ENCODE measurements at places on chromosomes 13 and 19.

DNA sequence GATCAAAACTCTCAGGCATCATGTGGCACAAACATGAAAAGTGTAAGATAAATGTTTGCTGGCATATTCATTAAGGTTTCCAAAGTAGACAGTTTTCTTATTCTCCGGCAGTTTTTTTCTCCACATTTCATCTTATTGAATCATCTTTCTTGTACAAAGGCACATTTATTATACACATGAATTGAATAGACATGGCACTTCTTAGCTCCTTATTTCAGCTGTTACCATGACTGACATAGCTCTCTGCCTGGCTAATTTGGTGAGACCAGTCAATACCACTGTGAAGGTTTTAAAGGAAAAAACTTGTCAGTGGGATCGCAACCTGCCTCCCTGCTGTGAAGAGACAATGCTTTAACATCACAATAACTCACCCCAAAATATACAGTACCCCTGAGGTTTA lies 285.0 kb upstream of the PCDH20 start:
- no peak for DNase-seq

GRCh38 chr19:34188408-34188807 lies 16.1 kb downstream of the LSM14A start:
- no peak for DNase-seq

- DNase-seq, result no peak
Observed at GRCh38 chr13:75847588-75847987, 211.5 kb downstream of the LMO7 start.

DNA sequence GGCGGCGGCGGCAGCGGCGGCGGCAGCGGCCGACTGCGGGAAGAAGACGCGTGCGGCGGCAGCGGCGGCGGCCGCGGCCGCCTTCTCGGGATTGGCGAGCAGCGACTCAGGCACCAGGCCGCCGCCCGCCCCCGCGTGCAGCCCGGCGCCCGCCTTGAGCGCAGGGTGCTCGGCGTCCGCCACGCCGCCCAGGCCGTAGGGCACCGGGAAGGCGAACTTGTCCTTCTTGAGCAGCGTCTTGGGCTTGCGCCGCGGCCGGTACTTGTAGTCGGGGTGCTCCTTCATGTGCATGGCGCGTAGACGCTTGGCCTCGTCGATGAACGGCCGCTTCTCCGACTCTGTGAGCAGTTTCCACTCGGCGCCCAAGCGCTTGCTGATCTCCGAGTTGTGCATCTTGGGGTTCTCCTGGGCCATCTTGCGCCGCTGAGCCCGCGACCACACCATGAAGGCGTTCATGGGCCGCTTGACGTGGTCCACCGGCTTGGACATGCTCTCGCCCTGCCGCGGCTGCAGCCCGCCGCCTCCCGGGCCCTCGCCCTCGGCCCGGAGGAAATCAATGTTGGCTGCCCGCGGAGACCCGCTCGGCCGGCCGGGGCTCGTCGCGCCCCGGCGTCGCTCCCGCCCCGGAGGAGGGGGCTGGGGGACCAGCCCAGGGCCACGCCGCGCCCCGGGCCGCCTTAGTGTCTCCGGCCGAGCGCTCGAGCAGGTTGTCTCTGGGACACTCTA lies 621 bp downstream of the SOX21 start:
- DNase-seq, result no peak

DNA sequence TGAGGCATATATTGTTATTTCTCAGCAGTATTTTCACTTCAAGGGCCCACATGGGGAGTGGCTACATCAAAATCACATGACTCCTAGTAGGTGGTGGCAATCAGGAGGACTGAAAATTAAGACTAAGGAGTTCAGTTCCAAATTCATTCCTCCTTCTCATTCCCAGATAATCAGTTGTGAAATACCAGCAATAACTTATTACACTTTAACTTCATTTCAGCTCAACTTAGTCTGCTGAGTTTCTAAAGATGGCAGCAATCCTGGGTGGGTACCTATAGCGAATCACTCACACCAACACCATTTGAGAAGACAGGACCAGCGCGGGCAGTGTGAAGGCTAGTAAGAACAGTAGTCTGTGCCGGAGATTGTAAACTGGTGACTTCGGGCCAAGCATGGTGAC lies 63.9 kb upstream of the SLC10A2 start:
- DNase-seq, result no peak

DNA sequence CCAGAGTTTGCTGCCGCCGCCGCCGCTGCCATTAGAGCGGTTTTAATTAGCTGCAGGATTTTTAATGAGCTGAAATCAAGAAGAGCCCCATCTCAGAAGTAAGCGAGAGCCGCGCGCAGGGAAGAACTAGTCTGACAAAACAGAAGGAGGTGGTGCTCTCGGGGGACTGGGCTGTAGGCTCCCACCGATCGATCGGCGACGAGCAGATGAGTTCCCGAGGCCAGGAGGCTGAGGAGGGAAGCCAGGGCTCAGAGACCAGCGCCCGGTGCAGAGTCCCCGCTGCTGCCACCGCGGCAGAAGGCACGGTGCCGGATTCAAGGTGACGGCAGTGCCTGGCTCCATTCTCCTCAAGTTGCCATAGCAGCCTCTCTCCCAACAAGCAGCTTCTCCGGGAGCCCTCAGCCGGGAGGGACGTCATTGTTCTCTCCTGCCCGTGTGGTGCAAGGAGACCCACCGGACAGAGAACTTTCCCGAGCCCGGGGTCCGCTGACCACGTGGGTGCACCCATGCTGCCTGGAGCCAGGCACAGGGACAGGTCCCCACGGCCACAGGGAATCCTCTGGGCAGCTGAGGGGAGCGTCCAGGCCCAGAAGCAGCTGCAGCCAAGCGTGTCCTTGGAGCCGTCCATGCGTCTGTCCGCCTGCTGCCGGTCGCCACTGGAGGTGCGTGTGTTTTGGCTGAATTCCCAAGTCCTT lies 62.9 kb downstream of the CHST8 start:
- no peak for DNase-seq

- DNase-seq, result no peak
Observed at GRCh38 chr13:44932850-44933251, 56.4 kb downstream of the NUFIP1 start.

GRCh38 chr19:12703046-12703445 lies 6.6 kb upstream of the FBXW9 start:
- no peak for DNase-seq
